ENCODE measurements at places on chromosomes 11 and 22. TPM values are rescaled to one million over a fixed set of nuclear protein-coding genes. Genes with fewer than 3 reads are reported as not detected.

The TOMT gene
- total RNA-seq: not detected

The BARX2 gene
- not detected for total RNA-seq

The OR4C5 gene
- not detected for total RNA-seq

The EFCAB6 gene
- total RNA-seq: 0.16 TPM

DNA sequence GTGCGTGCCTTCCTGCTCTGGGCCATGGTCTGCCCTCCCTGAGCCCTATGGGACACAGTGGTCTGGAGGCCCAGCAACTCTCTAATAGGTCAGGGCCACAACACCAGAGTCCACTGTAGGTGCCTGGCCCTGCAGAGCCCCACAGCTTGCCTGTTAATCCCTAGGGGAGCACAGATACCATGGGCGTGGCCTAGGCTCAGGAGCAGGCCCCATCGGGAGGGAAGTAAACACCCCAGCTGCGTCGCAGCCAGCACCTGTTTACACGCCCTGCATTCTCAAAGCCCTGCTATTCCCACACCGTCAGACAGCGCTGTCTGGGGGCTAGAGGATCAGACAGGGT lies 2.5 kb downstream of the KCTD17 start:
- peaks cover 7% of the 10 kb centered on the region for H3K4me1 ChIP-seq
- no peak overlapping the region for H3K4me3 ChIP-seq
- H3K27me3 ChIP-seq: no peaks in the 10 kb centered on the region
- peaks cover 3% of the 10 kb centered on the region for H3K36me3 ChIP-seq

DNA sequence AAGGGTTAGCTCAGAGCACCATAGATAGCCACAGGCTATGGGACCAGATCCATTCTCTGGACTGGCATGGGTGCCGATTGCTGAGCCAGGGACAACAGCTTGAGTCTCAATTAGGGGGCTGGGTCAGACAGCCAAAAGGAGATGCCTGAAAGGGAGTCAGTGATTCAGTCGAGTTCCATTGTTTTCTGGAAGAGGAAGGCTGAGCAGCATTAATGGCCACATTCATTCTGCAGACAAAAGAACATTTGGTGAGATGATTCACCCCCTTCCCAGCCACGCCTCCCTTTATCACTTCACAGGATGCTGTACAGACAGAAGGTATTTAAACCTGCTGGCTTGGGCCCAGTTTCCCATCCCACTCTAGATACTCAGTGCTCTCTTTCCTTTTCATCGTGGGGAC lies 131.9 kb downstream of the ADAMTS15 start:
- H3K27me3 ChIP-seq: no peaks in the 10 kb centered on the region
- H3K4me3 ChIP-seq: no peak overlapping the region
- H3K4me1 ChIP-seq: no peaks in the 10 kb centered on the region
- no peak for DNase-seq
- H3K27ac ChIP-seq: no peak overlapping the region
- no peaks in the 10 kb centered on the region for H3K36me3 ChIP-seq

DNA sequence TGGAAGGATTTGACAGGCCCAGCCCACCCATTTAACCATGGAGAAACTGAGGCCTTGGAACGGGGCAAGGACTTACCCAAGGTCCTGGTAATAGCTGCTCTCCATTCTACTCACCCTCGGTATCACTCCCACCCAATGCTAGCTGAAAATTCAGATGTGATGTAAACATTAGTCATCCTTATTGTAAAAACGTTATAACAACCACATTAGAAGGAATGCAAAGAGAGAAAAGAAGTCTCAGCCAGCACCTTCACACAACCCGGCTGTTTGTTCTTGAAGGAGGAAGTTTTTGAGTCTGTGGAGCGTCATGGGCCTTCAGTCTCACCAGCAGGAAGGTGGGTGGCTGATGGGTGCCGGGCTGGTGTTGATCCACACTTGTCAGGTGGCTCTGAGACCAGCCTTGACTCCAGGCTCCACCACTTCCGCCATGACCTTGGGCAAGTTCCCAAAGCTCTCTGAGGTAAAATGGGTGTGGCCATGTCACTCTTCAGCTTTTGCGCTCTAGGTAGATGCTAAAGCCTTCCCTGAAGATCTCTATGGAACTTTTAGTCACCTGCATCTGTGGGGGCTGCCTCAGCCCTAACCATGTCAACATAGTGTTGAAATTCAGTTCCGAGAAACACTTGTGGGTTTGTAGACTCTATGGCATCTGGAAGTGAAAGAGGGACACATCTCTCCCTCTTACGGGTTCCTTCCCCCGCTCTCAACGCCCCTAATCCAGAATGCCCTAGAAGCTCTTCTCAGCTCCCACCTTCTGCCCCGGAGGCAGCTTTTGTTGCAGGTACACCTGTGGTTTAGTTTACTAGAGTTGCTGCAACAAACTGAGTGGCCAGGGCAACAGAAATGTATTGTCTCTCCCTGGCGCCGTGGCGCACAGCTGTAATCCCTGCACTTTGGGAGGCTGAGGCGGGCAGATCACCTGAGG lies 14.8 kb downstream of the CD6 start:
- H3K27me3 ChIP-seq: no peaks in the 10 kb centered on the region
- peak overlapping the region; percentile 96 for H3K27ac ChIP-seq
- H3K4me1 ChIP-seq: peaks cover 88% of the 10 kb centered on the region

- H3K4me1 ChIP-seq: no peaks in the 10 kb centered on the region
- no peak overlapping the region for H3K27ac ChIP-seq
- no peaks in the 10 kb centered on the region for H3K27me3 ChIP-seq
- no peak for DNase-seq
These were observed 2.6 kb downstream of the OR51G2 start for GRCh38 chr11:4916581-4916980.

GRCh38 chr22:49765951-49766350 lies 61.7 kb downstream of the BRD1 start:
- H3K4me3 ChIP-seq: no peak overlapping the region
- H3K27me3 ChIP-seq: no peaks in the 10 kb centered on the region
- no peaks in the 10 kb centered on the region for H3K4me1 ChIP-seq
- DNase-seq: no peak
- no peak overlapping the region for H3K27ac ChIP-seq
- H3K36me3 ChIP-seq: no peaks in the 10 kb centered on the region

The MFNG gene
- 203 TPM for total RNA-seq

All from naive thymus-derived CD4-positive, alpha-beta T cell (primary cell).